ENCODE measurements at places on chromosomes 5 and 9. TPM values are rescaled to one million over a fixed set of nuclear protein-coding genes. Genes with fewer than 3 reads are reported as not detected.

The CARD6 gene
- 23.3 TPM for total RNA-seq

The RNF180 gene
- 1.9 TPM for total RNA-seq

The FAM200C gene
- total RNA-seq: 2.4 TPM

The HRH2 gene
- not detected for total RNA-seq

The DAB2 gene
- 166 TPM for total RNA-seq

The PCDHGA3 gene
- 5.1 TPM for total RNA-seq

The GMCL2 gene
- total RNA-seq: not detected

The OR1Q1 gene
- total RNA-seq: not detected

The IL9 gene
- total RNA-seq: not detected

The CMBL gene
- total RNA-seq: 24.8 TPM

The ADAMTS16 gene
- not detected for total RNA-seq

The PCDHB8 gene
- 1.1 TPM for total RNA-seq

The OR1J2 gene
- not detected for total RNA-seq

The LIX1 gene
- not detected for total RNA-seq

The FCHO2 gene
- 10.2 TPM for total RNA-seq

The GRIA1 gene
- not detected for total RNA-seq

The CAPSL gene
- not detected for total RNA-seq

The PPP1R26 gene
- total RNA-seq: 4.6 TPM

The SPOCK1 gene
- 188 TPM for total RNA-seq

The SEC16A gene
- total RNA-seq: 64.3 TPM

The PAEP gene
- total RNA-seq: not detected
